ENCODE measurements at places on chromosomes 5 and 9. TPM values are rescaled to one million over a fixed set of nuclear protein-coding genes. Genes with fewer than 3 reads are reported as not detected.

Gene CYSRT1
- total RNA-seq, result 0.16 TPM

Gene TNFSF8
- total RNA-seq, result not detected

Gene EGR1
- 0.32 TPM for total RNA-seq

Gene LCN15
- total RNA-seq, result not detected

Gene IL13
- not detected for total RNA-seq

Gene ADRB2
- total RNA-seq, result 9.4 TPM

Gene LPAR1
- 0.32 TPM for total RNA-seq

Gene UNC13B
- total RNA-seq, result 33.4 TPM

Gene CARTPT
- not detected for total RNA-seq

Gene DRD1
- not detected for total RNA-seq

Gene PCDHGA2
- total RNA-seq, result 1.9 TPM

Gene MRPL22
- 15.9 TPM for total RNA-seq

Gene CDO1
- 0.63 TPM for total RNA-seq

Gene HBEGF
- 26.7 TPM for total RNA-seq

Gene OTP
- not detected for total RNA-seq

Gene C1QTNF2
- total RNA-seq, result not detected

Gene ZDHHC11B
- total RNA-seq, result not detected

Gene IFNA2
- not detected for total RNA-seq

Gene TMEM252
- not detected for total RNA-seq

Gene TEX48
- total RNA-seq, result not detected

Gene NSUN2
- 95.4 TPM for total RNA-seq

Gene CNTFR
- not detected for total RNA-seq

Gene OGN
- total RNA-seq, result not detected

Gene SGCD
- 0.38 TPM for total RNA-seq

Gene SCGB3A1
- 0.32 TPM for total RNA-seq

Gene PSAT1
- total RNA-seq, result 22.0 TPM

Gene CATSPER3
- not detected for total RNA-seq

Gene NRARP
- total RNA-seq, result 28.1 TPM

Gene SLC6A3
- total RNA-seq, result not detected

Gene PCDHA6
- total RNA-seq, result 0.13 TPM

Gene MINAR2
- total RNA-seq, result not detected

Gene FRRS1L
- under 0.01 TPM for total RNA-seq

Gene SAPCD2
- total RNA-seq, result 13.6 TPM

Gene SPATA31A3
- total RNA-seq, result not detected

Gene PCDHA9
- 0.06 TPM for total RNA-seq

Gene PFN3
- total RNA-seq, result not detected

Gene OR1J2
- not detected for total RNA-seq

Gene GARIN3
- total RNA-seq, result not detected

Gene CAPSL
- not detected for total RNA-seq

Gene SLCO6A1
- total RNA-seq, result not detected

Gene PPP3R2
- total RNA-seq, result not detected

Gene TRPM6
- total RNA-seq, result 2.3 TPM

Gene SAXO1
- under 0.01 TPM for total RNA-seq

Gene CANX
- total RNA-seq, result 535 TPM

Gene ANKRD55
- 0.49 TPM for total RNA-seq

Gene PRRC2B
- 108 TPM for total RNA-seq

Gene ANAPC2
- 21.0 TPM for total RNA-seq

Gene ORM2
- not detected for total RNA-seq
